Upper lobe of right lung (tissue), 1 donor: ENCODE measurements at places on chromosomes 7 and 10.

DNA sequence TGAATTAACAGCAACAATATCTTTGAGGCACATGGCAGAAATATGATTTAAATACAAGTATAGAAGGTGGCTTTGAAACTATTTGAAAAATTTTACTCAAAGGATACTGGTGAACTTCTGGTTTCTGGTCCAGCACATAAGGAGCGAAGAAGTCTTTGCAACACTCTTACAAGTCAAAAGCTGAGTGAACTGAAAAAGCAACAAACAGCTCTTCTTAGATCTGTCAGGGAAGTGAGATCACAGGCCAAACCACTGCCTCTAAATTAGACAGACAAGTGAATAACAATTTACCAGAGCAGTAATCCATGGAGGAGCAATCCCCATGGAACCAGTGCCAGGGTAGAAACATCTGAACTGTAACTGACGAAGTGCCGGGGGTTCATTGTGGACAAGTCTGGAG lies 9.6 kb upstream of the VWC2 start:
- no peak for DNase-seq

- DNase-seq = no peak
Measured at GRCh38 chr7:80832006-80832405, 86.8 kb downstream of the SEMA3C start.

DNA sequence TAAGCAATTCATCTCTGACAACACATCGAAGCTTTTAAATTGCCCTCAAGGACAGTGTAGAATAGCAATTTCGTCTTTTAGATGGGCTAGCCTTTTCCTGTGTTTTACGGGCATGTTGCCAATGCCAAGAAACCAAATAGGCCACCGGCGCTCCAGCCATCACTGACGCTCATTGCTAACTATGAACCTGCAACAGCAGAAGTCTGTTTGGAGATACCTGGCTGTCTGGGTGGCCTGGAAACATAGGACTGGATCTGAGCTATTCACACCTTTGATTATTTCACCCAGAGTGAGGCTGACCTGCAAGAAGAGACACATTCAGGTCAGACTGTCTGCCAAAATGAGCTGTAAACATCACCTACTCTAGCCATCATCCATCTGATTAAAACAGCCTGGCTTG lies 12.0 kb downstream of the KPNA7 start:
- no peak for DNase-seq

- DNase-seq = no peak
Measured at GRCh38 chr7:83648464-83649241, at the start of gene SEMA3E. Gene SEMA3E, minus strand, starts transcription at chr7:83649139.

DNA sequence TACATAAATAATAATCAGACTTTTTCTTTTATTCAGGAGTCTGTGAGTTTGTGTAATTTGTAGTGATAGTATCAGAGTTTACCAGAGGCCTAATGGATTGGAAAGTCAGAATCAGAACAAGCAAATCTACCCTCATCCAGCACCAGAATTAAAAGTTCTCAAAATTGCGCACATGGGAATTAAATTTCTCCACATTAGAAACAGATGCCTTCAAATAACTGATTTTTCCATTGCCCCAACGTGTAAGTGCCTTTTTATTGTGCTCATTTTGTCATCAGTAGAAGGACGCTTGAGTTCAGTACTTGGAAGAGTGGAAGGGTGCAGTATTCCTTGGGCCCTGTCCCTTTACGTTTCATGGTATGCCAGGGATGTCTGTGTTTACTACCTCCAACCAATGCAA lies 32.8 kb downstream of the BICC1 start:
- DNase-seq = no peak

DNA sequence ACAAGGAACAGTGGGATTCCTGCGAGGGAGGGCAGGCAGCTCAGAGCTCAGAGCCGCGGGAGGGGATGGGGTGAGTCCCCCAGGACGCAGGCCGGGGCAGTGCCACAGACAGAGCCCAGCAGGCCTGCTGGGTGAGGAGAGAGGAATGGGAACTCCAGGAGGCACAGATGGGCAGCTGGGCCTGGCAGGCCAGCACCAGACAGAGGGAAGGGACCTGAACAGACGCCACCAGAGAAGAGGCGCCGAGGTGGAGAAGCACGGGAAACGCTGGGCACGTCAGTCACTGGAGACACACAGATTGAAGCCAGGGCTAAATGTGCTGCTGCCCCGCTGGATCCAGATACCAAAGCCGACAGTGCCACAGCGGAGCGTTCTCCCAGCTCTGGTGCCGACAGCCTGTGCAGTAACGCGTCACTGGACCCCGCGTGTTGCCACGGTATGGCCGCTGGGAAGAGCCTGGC lies 225.8 kb downstream of the MAD1L1 start:
- DNase-seq = peak; percentile 43

- DNase-seq = peak; percentile 80
Measured at GRCh38 chr7:100835903-100836811, 8.8 kb upstream of the EPHB4 start.

GRCh38 chr10:1671366-1672000 lies 65.8 kb downstream of the ADARB2 start:
- DNase-seq = no peak

DNA sequence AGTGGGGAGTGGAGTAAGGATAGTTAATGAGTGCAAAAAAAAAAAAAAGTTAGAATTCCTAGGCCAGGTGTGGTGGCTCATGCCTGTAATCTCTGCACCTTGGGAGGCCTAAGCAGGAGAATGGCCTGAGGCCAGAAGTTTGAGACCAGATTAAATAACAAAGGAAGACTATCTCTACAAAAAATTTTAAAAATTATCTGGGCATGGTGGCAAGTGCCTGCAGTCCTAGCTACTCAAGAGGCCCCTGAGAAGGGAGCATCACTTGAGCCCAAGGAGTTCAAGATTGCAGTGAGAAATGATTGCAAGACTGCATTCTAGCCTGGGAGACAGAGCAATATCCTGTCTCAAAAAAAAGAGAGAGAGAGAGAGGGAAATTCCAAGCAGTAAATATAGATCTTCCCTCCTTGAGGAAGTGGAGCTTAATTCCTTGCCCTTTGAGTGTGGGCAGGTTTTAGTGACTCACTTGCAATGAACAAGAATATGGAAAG lies 19.5 kb upstream of the CSTF2T start:
- no peak for DNase-seq

DNA sequence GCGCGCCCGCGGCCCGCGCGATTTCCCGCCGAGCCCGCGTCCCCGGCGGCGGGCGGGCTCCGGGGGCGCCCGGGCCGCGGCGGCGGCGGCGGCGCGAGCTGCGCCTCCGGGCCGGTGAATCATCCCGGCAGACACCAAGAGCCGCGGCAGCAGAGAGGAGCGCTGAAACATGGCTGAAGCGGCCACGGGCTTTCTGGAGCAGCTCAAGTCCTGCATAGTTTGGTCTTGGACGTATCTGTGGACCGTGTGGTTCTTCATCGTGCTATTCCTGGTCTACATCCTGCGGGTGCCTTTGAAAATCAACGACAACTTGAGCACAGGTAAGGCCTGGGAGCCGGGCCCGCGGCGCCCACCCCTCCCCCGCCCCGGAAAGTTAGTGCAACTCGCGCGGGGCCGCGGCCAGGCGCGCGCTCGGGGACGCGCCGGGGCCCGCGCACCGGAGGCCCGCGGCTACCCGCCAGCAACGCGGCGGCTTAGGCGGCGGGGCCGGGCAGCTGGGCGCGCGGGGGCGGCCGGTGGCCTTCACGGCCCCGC lies at the start of gene ST7:
TSS of gene ST7 (plus strand) at position 130 of the 534 bp plus-strand sequence. CDS start at position 170, 40 bp downstream.
- DNase-seq = peak; percentile 83

- no peak for DNase-seq
Measured at GRCh38 chr7:128037081-128037480, 5.8 kb upstream of the LRRC4 start.

DNA sequence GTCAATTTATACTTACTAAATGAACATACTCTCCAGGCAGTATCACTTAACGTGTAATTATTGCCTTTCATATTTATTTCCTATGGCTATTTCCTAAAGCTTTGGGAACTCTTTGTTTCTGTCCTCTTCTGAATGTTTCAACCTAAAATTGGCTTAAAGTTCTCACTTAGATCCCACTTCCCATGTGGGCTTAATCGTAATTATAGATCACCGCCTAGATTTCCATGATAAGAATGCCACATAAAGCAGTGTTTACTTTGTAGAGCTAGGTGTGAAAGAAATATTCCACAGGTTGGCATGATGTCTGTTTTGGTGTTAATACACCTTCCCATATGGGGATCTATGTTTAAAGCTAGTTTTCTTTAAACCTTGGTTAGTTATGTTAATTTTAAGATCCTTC lies 1.5 kb downstream of the HDAC9 start:
- DNase-seq = no peak

DNA sequence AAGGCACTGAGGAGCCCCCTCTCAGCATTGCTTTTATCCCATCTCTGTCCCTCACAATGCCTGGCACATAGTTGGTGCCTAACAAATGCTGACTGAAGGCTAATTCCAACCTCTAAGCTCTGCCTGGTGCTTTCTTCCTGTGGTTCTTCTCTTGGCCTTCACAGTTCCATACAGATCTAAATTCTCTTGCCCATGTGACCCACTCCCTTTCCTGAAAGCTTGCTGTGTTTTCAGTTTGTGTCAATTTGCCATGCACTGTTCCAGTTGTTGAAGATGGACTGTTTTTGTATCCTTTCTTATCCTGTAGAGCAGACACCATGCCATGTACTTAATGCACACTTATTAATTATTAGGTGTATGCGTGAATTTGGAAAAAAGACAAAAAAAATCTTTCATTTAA lies 9.2 kb downstream of the TBXAS1 start:
- DNase-seq = no peak

DNA sequence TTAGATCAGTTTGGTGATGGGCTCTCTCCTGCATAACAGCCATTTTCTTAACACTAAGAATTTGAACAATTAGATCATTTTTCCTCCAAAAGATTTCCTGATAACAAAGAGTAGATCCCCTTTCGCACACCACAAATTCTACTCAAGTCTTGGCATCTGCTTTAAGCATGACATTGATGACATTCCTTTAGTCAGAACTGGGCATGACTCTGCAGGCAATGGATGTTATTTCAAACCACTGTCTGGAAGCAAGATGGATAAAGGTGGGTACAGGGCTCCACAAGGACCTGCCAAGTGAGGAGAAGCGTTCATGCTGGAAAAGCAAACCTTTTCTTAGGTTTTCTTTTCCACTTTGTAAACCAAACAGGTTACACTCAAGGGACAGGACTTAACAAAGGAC lies 123.5 kb downstream of the GLCCI1 start:
- DNase-seq = no peak

- DNase-seq = no peak
Measured at GRCh38 chr10:52466464-52466863, 152.4 kb downstream of the DKK1 start.

DNA sequence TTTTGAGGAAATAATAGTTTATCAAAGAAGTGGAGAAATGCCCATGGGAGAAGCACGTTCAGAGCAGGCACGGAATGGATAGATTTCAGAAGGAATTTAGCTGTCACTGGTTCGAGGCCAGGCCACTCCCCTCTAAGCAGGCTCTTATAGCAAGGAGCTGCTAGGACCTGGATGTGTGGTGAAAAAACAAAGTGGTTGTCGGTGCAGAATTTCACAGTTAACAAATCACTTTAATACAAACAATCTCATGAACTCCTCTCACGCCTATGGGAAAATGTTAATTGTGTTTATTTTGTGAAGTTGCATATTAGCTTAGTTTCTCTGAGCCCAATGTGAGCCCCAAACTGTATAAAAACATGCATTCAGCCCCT lies 176.3 kb downstream of the PKD1L1 start:
- no peak for DNase-seq

- DNase-seq = no peak
Measured at GRCh38 chr7:79241288-79242060, 212.0 kb downstream of the MAGI2 start.

GRCh38 chr10:80917636-80918035 lies 379.9 kb downstream of the SH2D4B start:
- no peak for DNase-seq

DNA sequence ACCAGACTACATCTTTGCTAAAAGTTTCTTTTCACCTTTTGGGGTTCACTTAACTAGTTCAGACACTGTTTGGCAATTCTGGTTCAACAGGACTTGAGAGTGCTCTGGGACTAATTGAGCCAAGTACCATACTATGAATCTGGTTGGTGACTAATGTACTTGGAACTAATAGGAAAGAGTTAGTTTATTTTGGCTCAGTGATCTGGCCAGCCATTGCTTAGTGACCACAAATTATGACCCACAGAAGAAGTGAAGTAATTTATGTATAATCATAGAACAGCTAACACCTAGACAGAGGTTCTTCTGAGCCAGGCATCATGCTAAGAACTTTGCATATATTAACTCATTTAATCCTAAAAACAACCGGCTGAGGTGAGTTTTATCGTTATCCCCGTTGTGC lies 126.5 kb upstream of the JCAD start:
- DNase-seq = no peak

- no peak for DNase-seq
Measured at GRCh38 chr7:7271094-7271874, 88.9 kb downstream of the C1GALT1 start.

GRCh38 chr7:107291434-107291833 lies 122.6 kb downstream of the HBP1 start:
- no peak for DNase-seq

GRCh38 chr10:96288151-96288621 lies 16.0 kb upstream of the DNTT start:
- DNase-seq = no peak

- no peak for DNase-seq
Measured at GRCh38 chr10:67785098-67785497, 52.9 kb downstream of the DNAJC12 start.

- DNase-seq = no peak
Measured at GRCh38 chr10:100065084-100065660, 16.5 kb downstream of the CPN1 start.

DNA sequence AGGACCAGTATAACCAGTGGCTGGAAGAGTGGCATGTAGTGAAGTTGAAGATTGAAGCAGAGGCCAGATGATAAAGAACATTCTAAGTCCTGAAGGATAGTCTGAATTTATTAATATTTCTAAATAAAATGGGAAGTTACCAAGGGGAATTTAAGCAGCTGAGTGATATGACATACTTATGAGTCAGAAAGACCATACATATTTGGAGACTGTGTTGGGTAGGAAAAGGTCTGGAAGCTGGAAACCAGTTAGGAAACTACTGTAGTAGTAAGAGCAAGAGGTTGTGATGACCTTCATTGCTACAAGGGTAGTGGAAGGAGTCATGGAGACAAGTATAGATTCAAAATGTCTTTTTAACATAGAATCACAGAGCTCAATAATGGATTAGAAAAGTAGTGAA lies 752.3 kb downstream of the SUGCT start:
- DNase-seq = no peak

GRCh38 chr10:11913079-11913641 lies 90.0 kb downstream of the PROSER2 start:
- no peak for DNase-seq

GRCh38 chr7:124330731-124331407 lies 298.0 kb upstream of the TMEM229A start:
- no peak for DNase-seq

GRCh38 chr10:51162002-51162401 lies 87.7 kb downstream of the PRKG1 start:
- no peak for DNase-seq
